ENCODE measurements at places on chromosomes 7 and 10.

DNA sequence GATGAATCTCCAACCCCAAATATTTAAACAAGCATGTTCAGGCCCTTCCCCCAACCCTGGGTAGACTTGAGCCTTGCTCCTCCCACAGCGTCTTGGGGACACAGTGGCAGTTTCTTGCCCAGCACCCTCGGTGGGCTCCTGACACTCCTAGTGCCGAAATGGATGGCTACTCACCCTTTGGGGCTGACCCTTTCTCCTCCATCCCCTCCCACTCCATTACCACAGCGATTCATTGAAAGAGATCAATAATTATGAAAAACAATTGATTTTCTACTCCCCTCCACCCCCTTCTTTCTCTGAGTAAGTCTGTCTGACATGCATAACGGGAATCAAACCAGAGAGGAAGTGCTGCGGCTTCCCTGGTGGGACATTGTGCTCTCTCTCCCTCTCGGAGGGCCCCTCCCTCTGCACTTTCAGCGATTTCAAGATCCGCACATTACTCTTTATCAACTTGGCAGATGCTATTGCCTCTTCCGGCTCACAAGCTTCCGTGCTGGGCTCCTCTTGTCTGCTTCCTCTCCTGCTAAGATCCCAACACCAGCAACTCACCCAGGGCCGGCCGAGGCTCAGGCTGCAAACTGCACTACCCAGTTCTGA lies 79.0 kb upstream of the PLXNA4 start:
- DNase-seq: no peak

GRCh38 chr7:51244053-51244452 lies 72.6 kb downstream of the COBL start:
- no peak for DNase-seq

- no peak for DNase-seq
Observed at GRCh38 chr7:39733881-39734632, 110.7 kb downstream of the RALA start.

- no peak for DNase-seq
Observed at GRCh38 chr10:104614245-104614831, 26.8 kb upstream of the SORCS3 start.

GRCh38 chr10:70847659-70848360 lies 32.1 kb downstream of the SGPL1 start:
- DNase-seq: no peak

- DNase-seq: no peak
Observed at GRCh38 chr10:25756784-25757183, 177.2 kb upstream of the MYO3A start.

DNA sequence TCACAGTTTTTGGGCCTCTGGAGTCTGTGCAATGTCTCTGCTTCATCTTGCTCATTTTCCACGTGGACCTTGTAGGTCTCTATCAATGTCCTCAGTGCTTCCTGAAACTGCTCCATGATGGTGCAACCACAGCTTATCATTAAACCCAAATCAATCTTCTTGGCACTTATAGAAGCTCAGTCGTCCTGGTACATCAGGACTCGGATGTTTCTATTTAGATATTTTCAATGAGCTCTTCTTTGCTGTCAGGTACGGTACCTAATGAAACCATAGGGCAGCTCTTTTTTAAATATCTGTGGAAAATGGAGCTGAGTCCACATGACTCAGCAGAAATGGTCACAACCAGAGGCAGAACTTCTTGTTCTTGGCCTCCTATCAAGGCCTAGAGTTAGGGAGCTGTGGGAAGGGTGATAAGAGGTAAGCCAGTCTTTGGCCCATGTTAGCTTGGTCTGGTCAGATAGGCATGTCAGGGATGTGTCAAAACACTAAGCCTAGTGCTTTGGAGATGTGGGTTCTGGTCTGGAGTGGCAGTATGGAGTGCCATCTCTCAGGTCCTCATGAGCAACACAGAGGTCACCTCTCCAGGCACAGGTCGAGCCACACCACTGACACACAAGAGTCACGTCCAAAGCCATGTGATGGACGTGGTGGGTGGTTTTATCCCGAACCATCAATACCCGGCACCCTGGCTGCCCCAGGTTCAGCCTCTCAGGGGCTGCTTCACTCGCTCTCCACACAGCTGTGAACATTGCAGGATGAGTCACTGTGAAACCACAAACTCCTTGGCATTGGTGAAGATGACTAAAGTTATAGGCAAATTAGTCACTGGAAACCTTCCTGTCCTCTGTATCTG lies 87.0 kb downstream of the TBXAS1 start:
- no peak for DNase-seq

GRCh38 chr7:148738737-148739535 lies 40.2 kb downstream of the CUL1 start:
- no peak for DNase-seq

- DNase-seq: no peak
Observed at GRCh38 chr7:156752367-156753228, 112.0 kb downstream of the RNF32 start.

GRCh38 chr10:51980752-51981151 lies 281.4 kb upstream of the CSTF2T start:
- no peak for DNase-seq

GRCh38 chr10:49803988-49804387 lies 41.9 kb upstream of the OGDHL start:
- DNase-seq: no peak

GRCh38 chr7:20797462-20798080 lies 10.9 kb upstream of the SP8 start:
- DNase-seq: no peak

DNA sequence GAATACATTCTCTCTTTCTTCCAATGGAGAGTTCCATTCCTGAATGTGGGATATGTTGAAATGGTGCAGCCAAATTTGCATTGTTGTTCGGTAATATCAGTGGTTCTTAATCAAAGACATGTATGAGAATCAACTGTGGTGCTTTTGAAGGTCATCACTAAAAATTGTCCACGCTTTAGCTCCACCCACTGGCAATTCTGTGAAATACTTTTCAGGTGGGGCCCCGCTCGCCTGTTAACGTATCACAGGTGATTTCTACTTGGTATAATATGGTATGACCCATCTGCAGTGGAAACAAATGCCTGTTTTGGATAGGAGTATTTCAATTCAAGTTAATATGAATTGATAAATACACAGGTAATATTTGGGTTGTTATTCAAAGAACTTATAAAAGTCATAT lies 178.4 kb downstream of the NSUN6 start:
- no peak for DNase-seq

DNA sequence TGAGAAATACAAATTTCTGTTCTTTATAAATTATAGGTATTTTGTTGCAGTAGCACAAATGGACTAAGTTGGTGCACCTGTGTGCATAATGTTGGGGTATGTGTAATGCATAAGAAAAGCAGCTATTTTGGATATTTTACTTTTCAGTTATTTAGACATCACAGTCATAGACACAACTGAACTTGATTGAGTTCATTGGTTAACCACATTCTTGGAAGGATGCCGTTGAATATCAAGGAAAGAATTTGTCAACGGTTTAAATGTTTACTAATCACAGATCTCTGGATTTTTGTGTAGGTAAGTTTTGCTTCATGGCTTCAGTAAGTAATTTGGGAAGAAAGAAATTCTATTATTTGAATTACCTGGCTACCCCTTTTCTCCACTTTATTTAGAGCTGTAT lies 4.1 kb downstream of the OTUD1 start:
- no peak for DNase-seq

DNA sequence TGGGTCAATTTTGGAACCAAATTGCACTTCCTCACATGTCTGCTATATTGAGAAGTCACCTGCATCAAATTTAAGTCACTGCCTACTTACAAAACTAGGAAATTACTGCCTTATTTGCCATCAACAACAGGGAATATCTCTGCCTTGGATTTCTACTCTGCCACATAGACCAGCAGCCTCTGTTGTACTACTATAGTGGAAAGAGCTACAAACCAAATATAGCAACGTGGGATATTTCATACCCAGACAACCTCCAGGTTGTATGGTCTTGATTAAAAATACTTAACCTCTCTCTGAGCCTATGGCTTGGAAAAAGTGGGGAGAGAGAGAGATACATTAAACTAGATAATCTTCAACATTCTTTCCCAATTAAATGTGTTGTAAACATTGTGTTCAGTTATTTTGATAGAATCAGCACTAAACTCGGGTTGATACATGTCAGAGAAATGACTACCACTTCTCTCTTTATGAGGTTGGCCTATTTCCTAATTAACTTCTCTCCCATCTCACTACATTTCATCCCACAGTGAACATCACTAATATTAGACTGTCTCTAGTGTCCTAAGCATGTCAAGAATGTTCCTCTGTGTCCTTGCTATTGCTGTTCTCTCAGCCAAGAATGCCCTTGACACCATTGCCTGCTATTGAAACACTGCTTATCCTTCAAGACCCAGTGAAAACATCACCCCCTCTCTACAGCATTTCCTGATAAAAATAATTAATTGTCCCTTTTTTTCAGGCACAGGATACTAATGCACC lies 421.2 kb downstream of the IPMK start:
- no peak for DNase-seq

GRCh38 chr7:149562602-149563001 lies 65.0 kb upstream of the ZNF746 start:
- DNase-seq: no peak

GRCh38 chr7:125085084-125085483 lies 155.5 kb upstream of the POT1 start:
- DNase-seq: no peak

GRCh38 chr7:33185786-33186185 lies 56.4 kb downstream of the BBS9 start:
- no peak for DNase-seq

DNA sequence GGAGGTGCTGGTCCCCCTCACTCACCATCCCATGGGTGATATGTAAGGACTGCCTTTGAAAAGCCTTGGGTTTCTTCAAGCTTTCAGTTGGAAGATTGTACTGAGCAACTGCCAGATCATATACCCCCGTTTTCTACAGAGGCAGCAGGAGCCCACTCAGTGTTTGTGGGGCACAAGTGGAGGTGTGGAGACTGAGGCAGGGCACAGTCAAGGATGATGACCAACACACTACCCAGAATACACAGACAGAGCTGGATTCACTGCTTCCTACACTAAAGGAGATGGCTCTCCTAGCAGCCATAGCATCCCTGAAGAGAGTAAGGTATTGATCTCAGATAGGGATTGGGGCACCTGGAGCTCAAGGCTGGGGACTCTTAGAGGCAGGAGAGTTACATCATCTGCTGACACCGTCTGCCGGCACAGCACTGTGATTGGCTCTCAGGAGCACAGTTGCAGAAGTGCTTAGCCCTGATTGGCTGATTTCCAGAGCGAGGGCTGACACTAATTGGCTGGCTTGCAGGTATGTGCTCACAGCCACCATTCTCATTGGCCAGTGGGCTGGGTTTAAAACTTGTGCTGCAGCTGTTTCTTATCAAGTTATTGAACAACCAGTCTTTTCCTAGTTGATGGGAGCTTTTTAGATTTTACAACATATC lies 77.9 kb upstream of the PFKP start:
- no peak for DNase-seq

GRCh38 chr10:115093286-115093775 lies at the start of gene ATRNL1:
TSS of gene ATRNL1 (plus strand) at chr10:115093365. CDS start at chr10:115093751, 386 bp downstream.
- DNase-seq: no peak

- DNase-seq: no peak
Observed at GRCh38 chr7:1659696-1660095, 10.4 kb upstream of the ELFN1 start.

GRCh38 chr7:48087349-48087748 lies 1.7 kb upstream of the UPP1 start:
- DNase-seq: no peak

GRCh38 chr7:143221737-143222136 lies at the start of gene TAS2R40:
TSS of gene TAS2R40 (plus strand) at chr7:143222037. CDS start at chr7:143222079, 42 bp downstream.
- no peak for DNase-seq

GRCh38 chr7:85456254-85456653 lies 269.4 kb upstream of the SEMA3D start:
- DNase-seq: no peak

DNA sequence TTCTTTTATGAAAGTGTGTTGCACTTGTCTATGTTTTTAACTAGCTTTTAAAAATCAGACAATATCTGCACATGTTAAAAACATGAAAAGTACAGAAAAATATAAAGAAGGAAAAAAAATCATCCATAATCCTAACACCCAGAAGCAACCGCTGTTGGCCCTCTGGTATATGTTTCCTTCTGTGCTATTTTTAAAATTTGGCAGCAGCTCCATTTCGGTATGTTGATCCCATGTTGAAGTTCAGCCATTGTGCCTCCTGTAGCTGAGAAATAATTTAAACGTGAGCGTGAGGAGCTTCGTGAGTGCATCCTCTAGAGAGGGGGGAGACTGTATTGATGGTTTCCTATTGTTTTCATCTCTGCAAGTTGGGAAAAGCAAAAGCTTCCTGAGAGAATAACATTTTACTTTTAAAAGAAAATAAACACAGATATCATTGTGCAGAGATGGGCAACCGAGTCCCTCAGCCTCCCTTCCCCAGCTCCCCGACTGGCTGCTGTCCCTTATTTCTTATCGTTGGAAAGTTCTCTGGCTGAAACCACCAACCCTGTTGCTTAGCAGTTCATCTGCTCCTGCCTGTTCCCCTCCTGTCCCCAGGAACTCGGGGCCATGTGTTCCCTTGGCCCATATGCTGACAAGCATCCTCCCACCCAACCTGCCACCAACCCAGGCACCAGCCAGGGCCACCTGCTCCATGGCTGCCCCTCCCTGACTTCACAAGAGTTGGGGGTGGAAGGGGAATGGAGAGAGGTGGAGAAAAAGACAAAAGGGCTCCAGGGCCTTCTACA lies 499.1 kb upstream of the PODXL start:
- DNase-seq: no peak

GRCh38 chr7:28811701-28812430 lies 146.3 kb downstream of the TRIL start:
- DNase-seq: no peak

- DNase-seq: no peak
Observed at GRCh38 chr10:22054961-22055360, 51.4 kb upstream of the DNAJC1 start.

DNA sequence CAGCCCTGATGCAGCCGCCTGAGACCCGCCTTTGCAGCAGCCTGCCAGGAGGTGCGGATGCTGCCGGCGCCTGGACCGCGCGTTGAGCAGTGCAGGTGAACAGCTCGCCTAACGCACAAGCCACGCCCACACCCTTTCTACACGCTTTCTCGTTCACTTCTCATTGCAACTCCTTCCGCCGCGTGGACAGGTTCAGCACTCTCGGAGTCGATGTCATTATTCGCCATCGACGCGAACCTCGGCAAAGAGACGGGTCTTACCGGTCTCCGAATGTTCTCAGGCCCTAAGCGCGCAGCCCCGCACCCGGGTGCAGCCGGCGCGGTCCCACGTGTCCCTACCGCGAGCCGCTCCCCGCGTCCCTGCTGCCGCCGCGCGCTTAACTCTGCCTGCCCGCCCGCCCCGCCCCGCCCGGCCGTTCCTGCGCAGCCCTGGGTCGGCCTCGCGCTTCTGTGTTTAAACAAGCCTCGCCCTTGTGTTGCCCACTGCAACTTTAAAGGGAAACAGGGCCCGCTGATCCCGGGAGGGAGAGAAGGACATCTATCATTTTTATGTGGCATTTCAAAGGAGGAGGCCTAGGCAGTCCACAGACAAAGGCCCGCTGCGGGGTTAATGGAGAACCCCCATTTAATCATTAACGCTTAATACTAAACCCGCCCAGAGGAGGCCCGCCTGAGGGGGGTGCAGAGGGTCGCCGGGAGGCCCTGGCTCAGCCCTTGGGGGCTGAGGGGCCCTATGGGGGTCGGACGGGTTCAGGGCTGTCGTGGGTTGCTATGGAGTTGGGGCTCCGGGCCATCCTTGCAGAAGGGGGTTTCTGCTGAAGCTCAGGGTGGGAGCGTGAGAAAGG lies 128.5 kb downstream of the WDR11 start:
- no peak for DNase-seq

All from NCI-H2081 treated with DMSO at 0.1 percent for 48 hours (cell line).